ENCODE measurements at places on chromosomes 12 and 14.

- DNase-seq, result no peak
These were observed 46.9 kb upstream of the MDM1 start for GRCh38 chr12:68378872-68379606.

DNA sequence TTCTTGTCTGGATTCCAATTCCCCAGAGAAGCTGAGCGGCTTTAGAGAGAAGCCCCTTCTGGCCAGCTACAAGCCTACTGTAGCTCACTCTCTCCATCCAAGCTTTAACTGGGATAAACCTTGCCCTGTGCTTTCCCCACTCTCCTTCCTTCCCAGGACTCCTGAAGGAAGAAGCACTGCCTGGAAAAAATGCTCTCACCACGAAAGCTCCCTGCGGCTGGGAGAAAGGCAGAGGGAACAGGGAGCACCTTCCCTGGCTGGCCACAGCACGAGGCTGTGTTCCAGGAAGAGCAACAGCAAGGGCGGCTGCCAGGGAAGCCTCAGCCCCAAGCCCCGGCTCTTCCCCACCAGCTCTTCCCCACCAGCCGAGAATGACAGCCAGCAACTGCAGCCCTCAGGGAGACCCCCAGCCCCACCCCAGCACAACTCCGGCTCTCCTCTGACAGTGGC is 40.8 kb upstream of the PNMA1 start:
- DNase-seq, result no peak

DNA sequence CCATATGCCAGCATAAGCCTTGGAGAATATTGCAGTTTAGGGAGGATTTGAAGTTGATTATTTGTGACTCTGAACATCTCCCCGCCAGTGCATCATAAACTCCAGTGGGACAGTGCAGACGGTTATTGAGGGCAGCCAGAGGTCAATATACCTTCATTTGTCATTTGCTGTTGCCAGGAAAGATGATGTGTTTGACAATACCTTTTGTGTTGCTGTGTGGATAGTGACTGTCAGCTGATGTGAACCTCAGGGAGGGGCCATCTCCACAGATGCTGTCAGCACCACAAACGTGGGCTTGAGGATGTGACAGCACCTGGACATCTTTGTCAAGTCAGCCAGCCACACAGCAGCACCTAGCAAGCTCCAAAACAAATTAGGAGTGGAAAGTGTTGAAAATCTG is 11.5 kb downstream of the CCDC198 start:
- DNase-seq, result no peak

GRCh38 chr12:3897371-3897971 is 24.3 kb upstream of the PARP11 start:
- no peak for DNase-seq

- no peak for DNase-seq
These were observed 84.9 kb downstream of the PHETA1 start for GRCh38 chr12:111283966-111284365.

GRCh38 chr14:54512393-54512792 is 2.7 kb downstream of the CGRRF1 start:
- no peak for DNase-seq

DNA sequence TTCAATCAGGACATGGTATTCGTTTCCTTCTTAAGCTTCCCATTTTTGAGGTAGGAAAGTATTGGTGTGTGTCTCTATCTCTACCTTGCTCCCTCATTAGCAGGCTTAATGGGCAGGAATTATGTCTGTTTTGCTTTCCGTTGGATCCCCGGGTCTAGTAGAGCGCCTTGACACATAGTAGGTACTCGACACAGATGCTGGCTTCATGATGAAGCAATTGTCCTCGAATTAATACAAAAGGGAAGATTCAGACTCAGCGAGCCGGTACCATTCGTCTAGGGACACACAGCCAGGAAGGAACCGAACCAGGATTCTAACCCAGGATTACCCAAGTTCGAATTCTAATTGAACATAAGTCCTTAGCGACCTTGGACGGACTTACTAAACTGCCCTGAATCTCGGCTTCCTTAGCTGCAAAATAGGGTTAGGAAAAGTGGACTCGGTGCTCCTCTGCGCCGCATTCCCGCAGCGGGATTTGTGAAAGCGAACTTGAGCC is 496 bp upstream of the ISCU start:
- DNase-seq, result no peak

GRCh38 chr12:124506145-124506831 is 61.1 kb downstream of the NCOR2 start:
- no peak for DNase-seq

DNA sequence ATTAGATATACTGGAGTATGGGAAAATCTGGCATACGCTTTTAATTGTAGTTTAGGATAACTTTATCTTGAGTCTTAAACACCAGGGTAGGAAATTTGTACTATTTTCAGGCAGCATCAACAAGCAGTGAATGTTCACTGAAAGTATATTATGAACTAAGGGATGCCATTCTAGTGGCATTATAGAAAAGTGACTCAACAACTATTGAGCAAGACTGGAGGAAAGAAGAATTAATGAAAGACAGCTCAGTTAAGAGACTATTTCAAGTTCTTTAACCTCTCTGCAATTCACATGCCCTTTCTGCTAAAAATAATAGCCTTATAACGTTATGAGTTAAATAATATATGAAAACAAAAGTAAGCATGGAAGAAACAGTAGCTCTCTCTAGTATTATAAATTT is 343.1 kb downstream of the FSCB start:
- no peak for DNase-seq

- DNase-seq, result no peak
These were observed 465.0 kb upstream of the ATP2B1 start for GRCh38 chr12:90173499-90174197.

- DNase-seq, result no peak
These were observed 31.9 kb downstream of the RDH12 start for GRCh38 chr14:67733616-67734015.

GRCh38 chr12:26100666-26101349 is 24.0 kb downstream of the BHLHE41 start:
- DNase-seq, result no peak

DNA sequence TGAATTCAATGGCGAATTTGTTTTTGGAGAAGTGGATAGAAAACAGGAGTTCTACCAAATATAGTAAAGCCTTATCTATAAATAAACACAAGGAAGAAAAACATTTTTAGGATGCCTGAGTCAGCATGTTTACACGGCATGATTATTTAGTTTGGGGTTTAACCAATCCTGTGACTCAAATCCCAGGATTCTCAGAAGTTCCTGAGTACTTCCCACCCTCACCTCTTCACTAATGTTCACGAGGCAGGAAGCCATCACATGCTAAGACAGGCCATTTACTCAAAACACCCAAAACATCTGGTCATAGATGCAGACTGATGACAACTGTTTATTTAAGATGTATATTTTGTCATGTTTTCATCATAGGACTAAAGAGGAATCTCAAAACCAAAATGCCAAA is 3.4 kb upstream of the GLRX5 start:
- no peak for DNase-seq

GRCh38 chr12:53299101-53299453 is 418 bp upstream of the MYG1 start:
- no peak for DNase-seq

DNA sequence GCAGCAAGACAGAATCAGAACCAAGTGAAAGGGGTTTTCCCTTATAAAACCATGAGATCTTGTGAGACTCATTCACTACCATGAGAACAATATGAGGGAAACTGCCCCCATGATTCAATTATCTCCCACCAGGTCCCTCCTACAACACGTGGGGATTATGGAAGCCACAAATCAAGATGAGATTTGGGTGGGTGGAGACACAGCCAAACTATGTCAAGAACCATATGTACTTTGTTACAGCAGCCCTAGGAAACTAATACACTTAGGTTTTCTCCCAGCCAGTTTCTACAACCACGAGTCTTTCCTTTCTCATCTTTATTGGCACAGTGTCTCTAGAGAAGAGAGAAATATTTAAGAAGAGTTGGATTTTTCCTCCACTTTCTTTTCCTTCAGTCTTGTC is 72.6 kb downstream of the BTG1 start:
- DNase-seq, result no peak

DNA sequence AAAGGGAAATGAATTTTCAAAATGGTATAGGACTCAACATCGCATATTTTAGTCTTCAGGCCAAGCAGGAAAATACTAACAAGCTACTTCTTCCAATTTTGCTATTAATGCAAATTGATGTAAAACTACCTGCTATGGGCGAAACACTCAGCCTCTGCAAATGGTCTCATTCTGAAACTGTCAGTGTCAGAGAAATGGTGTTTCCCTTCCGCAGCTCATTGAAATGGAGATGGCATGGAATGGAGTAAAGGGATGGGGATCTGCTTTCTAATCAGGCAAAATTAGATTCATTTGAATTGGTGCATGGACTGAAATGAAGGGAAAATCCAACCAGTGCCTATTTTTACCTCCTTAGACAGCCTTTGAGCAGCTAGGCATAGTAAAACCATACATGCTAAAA is 80.4 kb upstream of the EEA1 start:
- no peak for DNase-seq

GRCh38 chr12:89064151-89064550 is 288.1 kb downstream of the DUSP6 start:
- DNase-seq, result no peak

GRCh38 chr12:5485454-5485853 is 53.5 kb downstream of the NTF3 start:
- no peak for DNase-seq

- DNase-seq, result no peak
These were observed 953.3 kb downstream of the TRHDE start for GRCh38 chr12:73225371-73225937.

GRCh38 chr12:109673379-109673778 is 40.2 kb upstream of the FAM222A start:
- no peak for DNase-seq

GRCh38 chr14:55846826-55847446 is 266.9 kb downstream of the KTN1 start:
- no peak for DNase-seq

GRCh38 chr12:20050221-20050620 is 318.1 kb upstream of the PDE3A start:
- DNase-seq, result no peak

GRCh38 chr14:36717363-36717762 is 55.7 kb downstream of the PAX9 start:
- no peak for DNase-seq

GRCh38 chr14:105738638-105739037 is 212.3 kb downstream of the TMEM121 start:
- no peak for DNase-seq

DNA sequence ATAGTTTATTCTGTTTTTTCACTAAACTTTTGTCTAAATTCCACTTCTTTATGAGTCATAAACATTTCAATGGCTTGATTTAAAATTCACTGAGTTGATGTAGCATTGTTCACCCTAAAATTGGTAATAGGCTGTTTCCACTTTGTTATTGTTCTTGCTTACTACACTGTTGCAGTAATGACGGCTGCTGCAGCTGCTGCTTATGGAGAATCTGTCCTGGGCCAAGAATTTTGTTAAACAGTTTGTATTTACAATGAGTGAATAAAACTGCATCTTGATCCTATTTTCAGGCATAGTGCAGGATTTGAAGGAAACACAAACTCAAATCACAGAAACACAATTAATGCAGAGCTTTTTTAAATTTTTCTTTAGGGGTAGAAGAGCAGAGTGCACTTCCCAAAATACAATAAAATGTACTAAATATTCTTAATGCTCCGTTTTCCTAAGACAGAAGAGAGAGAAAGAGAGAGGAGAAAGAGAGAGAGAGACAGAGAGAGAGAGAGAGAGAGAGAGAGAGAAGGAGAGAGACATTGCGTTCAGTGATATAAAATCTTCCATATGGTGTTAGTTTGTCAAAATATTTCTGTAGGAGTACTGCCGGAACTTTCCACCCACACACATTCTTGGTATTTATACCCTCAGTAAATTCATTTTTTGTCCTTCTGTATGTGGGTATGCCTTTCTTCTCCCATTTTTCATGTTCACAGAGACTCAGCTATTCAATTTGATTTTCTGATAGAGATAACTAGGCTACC is 266.4 kb downstream of the LRFN5 start:
- DNase-seq, result no peak

DNA sequence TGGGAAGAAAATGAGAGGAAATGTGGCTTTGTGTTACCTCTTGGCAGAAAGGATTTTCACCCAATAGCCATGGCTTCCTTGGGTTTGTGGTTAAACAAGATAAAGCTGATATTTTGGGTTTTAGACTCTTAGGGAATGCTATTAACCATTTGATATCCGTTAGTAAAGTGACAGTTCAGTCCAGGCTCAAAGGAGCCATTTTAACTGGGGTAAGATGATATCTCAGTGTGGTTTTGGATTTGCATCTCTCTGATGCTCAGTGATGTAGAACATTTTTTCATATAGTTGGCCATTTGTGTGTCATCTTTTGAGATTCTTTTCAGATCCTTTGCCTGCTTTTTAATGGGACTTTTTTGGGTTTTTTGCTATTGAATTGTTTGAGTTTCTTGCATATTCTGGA is 30.1 kb downstream of the IFT43 start:
- DNase-seq, result no peak

DNA sequence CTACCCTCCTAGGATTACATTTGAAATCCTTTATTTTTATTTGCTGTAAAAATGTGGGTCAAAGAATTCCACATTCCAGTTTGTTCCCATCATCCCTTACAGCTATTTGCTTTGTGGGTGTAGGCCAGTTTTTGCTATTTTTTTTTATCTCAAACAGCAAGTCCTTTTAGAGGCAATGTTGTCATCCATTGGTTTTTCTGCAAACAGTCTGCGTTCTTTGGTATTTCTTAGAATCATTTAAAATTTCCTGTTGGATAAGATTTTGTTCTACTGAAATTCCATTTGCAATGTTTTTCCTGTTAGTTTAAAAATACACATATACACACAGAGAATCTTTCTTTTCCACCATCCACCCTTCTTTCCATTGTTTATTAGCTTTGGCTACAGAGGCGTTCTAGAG is 53.3 kb upstream of the STK38L start:
- DNase-seq, result no peak

All from stimulated activated CD8-positive, alpha-beta memory T cell treated with anti-CD3 and anti-CD28 coated beads, Interleukin-7, amount 100 ng/mL, for 1 hour (primary cell).